Sigmoid colon (tissue), 7 donors: ENCODE measurements at places on chromosomes 4 and X.

DNA sequence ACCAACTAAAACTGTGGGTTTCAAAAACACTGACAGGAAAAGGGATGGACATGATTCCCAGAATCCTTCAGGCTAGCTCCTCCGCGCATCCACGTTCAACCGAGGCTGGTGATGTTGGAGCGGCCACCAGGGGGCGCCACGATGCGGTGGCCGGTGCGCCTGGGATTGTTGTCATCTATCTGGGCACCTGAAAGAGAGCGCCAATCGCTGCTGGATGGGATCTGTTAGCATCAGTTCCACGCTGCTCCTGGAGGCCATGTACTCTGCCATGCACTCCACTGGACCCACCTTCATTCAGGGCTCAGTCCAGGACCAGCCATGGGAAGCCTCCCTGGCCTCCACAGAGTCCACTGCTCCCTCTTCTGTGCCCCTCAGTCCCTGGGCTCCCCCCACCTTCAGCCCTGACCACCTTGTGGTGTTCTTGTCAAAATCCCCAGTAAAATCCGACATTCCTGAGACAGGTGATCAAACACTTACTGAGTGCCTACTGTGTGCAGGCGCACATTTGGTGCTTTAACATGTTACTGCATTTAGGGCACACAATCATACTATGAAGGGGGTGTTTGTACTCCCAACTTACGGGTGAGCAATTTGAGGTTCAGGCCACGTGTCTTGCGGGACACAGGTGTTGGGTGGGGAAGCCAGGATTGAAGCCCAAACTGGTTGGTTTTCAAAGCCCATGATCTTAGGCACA, 71.1 kb downstream of the CRMP1 start:
- no peak for DNase-seq

DNA sequence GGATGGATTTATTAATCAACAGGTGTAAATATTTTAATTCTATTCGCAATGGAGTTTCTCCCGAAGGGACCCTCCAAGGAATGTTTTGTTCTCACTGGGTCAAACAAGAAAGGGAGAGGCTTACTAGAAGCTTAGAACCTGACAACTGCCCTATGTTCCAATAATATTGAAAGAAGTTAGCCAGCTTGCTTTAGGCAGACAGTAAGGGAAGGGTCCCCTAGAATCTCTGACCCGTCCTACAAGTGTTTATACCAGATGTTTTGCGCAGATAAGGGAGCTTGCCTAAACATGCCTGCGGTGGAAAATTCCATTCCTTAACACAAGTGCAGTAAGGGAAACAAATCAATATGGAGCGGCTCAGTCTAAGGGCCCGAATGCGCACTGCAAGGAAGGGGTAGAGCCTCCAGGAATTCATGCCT, 17.7 kb downstream of the IL21 start:
- DNase-seq: no peak

DNA sequence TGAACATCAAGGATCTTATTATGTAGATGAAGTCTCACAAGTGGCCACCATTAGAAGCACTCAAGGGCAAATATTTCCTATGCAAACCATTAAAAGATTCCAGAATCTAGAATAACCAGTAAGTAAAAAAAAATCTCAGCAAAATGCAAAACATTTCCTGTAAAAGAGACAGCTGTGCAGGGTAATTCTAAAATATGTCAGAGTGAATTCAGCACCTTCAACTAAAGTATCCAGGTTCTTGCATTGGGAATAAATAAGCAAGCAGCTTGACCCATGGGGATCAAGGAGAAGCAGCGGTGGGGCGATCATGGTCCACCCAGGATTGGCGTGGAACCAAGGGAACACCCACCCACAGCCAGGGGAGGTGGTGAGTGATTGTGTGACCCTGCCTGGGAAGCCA, 2188.9 kb downstream of the PCDH7 start:
- DNase-seq: no peak

- no peak for DNase-seq
These were observed 216.9 kb upstream of the TACR3 start for GRCh38 chr4:103936653-103937145.

DNA sequence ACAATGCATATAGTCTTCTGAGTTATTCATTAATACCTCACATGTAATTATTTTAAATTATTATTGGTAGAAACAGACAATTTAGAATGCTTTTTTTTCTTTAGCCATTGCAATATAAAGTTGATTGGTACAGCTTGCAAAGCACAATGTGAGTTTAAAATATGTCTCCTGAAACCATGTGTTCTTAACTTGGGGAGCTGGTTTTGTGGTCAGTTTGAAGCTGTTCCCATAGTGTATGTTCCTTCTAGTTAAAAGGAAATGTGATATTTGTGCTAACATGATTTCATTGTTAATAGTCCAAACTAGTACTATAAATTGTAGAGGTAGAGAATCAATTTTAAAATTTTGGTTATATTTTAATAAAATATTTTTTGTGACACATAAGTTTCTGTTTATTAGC, 247.2 kb downstream of the BMPR1B start:
- no peak for DNase-seq

DNA sequence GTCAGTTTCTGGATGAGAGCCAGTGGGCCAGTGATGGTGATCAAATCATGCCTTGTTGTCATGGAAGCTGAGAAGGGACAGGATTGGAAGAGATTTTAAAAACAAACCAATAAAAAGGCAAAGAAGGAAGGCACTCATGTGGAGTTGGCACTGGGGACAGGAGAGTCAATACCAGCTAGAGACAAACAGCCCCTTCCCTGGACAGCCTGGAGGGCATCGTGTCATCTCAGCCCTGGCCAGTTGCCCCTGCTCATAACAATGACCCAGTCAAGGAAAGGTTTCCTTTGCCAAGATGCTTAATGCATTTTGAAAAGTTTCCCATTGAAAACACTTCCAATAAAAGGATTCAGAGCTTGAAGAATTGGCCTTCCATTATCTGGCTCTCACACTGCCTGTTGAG, 55.5 kb downstream of the SCML1 start:
- DNase-seq: no peak

DNA sequence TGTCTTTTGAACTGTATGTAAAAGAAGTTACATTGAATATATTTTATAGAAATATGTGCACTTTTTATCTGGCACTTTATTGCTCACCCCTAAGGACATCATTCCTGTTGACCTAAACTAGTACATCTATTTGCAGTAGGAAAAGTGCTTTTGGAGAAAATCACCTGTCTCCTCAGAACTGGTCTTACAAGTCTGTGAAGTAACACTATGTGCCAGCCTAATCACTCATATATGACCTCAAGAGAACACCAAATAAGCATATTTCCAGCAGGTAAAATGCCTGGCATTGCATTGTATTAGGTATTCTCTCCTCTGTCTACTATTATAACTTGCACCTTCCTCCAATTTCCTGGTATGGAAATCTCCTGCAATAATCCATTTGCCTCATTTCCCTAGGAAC, 4.0 kb upstream of the GASK1B start:
- no peak for DNase-seq
